ENCODE measurements at places on chromosomes 7 and 10.

DNA sequence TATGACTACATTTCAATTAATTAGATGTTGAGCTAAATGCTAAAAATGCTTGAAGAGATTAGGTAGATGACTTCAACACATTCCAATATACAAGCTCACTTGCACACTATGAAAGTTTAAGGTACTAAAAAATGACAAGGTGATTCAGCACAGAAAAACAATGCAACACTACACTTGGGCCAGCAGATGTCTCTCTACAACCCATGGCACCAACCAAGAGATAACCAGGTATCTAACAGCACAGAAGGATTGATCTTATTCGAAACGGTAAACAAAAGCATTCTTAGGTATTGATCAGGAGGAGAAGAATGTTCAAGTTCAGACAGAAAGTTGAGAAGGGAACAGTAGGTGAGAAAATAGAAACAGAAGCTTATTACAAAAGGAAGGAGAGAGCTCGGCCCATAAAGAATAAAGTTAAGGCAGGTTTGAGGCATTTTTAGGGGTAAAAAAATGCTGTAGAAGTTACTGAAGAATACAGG lies 248.2 kb upstream of the KLF14 start:
- DNase-seq = no peak

GRCh38 chr10:95505641-95506040 lies 55.5 kb downstream of the SORBS1 start:
- no peak for DNase-seq

- no peak for DNase-seq
Observed at GRCh38 chr7:53094827-53095226, 59.4 kb downstream of the POM121L12 start.

GRCh38 chr7:42242381-42242780 lies 5.4 kb upstream of the GLI3 start:
- no peak for DNase-seq

GRCh38 chr10:23193435-23194074 lies 1.4 kb downstream of the PTF1A start:
- DNase-seq = no peak

All from frontal cortex (tissue), 4 donors.